Stimulated activated CD4-positive, alpha-beta T cell treated with anti-CD3 and anti-CD28 coated beads, Interleukin-15, amount 100 ng/mL, for 24 hours (primary cell): ENCODE measurements at places on chromosomes 5 and 9.

DNA sequence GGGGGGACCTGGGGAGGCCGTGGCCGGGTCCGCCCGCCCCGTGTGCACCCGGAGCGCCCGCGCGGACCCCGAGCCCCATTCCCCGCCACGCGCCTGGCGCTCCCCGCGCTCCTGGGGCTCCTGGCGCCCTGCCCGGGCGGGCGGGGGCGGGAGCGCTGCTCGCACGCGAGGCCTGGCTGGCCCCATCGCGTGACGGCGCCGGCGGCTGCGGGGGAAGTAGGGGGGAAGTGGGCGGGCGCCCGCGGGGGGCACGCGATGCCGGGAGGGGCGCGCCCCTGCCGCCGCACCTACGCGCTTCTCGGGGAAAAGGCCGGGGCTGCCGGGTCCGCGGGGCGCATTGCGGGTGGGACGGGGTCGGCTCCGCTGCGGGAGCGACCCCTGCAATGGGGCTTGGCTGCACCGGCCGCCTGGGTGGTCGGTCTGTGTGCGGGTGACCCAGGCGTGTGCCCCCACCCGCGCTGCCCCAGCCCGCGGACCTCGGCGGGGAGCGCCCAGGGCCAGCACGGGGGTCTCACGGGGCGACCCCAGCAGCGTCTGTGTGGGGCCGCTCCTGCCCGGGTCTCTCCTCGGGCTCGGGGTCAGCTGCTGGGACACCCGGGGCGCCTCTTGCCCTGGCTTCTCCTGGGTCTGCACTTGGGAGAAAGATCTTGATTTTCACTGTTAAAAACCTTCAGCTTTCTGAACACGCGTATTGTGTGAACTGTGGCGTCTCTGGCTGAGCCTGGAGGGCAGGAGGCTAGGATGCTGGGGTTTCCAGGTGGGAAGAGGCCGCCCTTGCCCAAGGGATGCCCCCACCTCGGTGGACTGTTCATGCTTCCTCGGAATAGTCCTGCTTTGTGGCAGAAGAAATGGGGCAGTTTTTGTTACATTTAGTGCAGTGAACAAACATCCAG lies 52.4 kb downstream of the AHRR start:
- DNase-seq = peak; percentile 87

- DNase-seq = no peak
Observed at GRCh38 chr5:67437905-67438845, 241.6 kb upstream of the CD180 start.

GRCh38 chr9:26220367-26220766 lies 542.1 kb upstream of the TUSC1 start:
- no peak for DNase-seq

- DNase-seq = no peak
Observed at GRCh38 chr9:16344343-16344742, 526.1 kb downstream of the BNC2 start.

GRCh38 chr9:126883636-126884035 lies 23.2 kb downstream of the ZBTB34 start:
- no peak for DNase-seq

DNA sequence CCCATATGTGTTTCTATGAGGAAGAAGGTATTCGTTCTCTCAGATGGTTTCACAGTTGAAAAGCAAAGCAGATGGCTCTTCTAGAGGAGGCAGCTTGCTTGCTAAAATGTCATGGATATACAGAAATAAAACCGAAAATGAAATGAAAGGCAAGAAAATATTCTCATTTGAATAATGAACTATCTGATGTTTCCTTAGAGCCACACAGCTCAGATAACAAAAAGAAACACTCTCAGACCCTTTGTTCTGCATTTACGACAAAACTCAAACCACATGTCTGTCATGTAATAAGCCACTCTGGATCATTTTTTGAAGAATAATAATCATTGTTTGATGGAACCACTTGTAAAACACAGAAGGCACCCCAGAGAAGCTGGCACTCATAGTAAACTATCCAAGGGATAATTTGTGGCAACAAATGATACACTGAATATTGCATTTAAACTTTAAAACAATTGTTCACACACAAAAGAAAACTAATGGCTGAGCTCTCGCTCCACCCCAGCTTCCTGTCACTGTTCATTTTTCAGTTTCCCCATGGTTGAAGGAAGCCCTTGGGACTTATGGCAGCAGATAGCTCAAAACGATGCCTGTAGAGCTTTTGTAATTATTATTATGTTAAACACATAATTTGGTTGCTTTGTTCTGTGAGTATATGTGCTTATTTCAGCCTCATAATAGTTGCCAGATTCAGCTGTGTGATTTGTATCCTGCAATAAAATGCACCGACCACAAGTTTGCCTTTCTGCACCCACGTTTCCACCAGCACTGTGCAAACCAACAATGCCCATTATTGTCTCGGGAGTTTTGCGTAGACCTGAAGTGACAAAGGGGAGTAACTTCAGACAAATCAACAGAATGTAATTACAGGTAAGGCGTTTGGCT lies 256.0 kb downstream of the TMEM167A start:
- no peak for DNase-seq

DNA sequence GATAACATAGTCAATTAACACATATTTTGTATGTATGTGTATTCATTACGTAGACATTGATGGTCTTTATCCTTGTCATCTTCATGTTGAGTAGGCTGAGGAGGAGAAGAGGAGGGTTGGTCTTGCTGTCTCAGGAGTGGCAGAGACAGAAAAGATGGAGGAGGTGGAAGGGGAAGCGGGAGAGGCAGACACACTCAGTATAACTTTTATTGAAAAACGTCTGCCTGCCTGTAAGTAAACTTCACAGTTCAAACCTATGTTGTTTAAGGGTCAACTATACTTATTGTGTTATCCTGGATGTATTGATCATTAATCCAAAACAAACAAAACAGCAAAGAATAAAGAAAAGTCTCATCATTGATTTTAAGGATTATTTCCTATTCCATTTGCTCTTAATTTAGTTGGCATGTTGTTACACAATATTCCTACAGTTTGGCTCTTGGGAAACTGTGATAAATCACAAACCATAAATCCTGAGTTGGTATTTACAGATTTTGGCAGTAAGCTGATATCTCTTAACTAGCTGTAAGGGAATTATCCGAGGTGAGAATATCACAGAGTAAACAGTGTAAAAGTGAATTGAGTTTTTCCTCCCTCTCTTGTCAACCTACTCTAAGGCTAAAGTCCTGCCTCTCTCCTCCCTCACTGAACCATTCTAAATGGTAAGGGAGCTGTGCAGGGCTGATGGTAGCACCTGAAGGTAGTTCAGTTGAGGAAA lies 487.2 kb downstream of the SPATA31D1 start:
- DNase-seq = no peak

- DNase-seq = no peak
Observed at GRCh38 chr9:124042201-124042721, 30.7 kb downstream of the LHX2 start.

DNA sequence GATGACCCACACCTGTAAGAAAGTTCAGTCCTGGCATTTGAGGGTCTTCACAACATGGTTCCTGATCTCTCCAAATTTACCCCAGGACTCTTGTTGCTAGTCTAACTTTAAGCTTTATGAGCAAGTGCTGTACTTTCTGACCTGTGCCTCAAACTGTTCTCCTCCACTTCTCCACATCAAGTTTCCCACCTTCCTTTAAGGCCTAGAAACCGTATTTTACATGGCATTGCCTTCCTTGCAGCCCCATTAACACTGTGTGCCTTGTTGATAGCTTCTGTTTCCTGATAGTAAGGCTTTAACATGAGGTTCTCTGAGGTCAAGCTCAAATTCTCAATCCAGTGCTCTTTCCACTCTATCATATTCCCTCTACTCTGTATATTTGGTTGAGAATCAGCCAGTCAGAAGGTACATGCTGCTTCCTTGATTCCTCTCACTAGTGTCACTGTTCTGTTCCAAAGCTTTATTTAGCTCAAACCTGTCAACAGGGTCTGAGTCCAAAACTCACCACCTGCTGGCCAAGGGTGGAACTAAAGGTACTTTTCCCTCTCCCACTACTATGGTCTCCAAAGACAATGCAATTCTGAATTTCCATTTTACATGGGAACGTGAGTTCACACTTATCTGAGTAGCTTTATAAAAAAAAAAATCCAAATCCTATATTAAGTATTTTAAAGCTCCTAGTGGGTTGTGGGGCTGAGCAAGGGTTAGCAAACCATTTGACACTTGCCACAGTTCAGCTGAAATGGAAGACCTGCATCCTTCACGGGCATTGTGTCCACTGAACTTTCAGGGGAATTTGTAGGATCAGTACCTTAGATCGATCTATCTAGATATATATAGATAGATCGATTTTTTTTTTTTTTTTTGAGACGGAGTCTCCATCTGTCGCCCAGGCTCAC lies 21.1 kb downstream of the VCP start:
- peak; percentile 62 for DNase-seq
